ENCODE measurements at places on chromosomes 12 and 14. TPM values are rescaled to one million over a fixed set of nuclear protein-coding genes. Genes with fewer than 3 reads are reported as not detected.

Gene DCAF4
- total RNA-seq = 28.0 TPM

Gene SERPINA10
- not detected for total RNA-seq

Gene KRT74
- not detected for total RNA-seq

GRCh38 chr12:40469736-40470135, 222.5 kb upstream of the CNTN1 start:
- H3K4me3 ChIP-seq = no peak overlapping the region
- no peaks in the 10 kb centered on the region for H3K36me3 ChIP-seq
- no peak overlapping the region for H3K27ac ChIP-seq

Data from Peyer's patch (tissue), 4 donors.